ENCODE measurements at places on chromosomes 5 and 9. TPM values are rescaled to one million over a fixed set of nuclear protein-coding genes. Genes with fewer than 3 reads are reported as not detected.

GRCh38 chr5:131285703-131286399 is 22.0 kb downstream of the CDC42SE2 start:
- peaks cover 31% of the 10 kb centered on the region for H3K36me3 ChIP-seq
- H3K27me3 ChIP-seq = no peaks in the 10 kb centered on the region
- DNase-seq = no peak
- peak overlapping the region; percentile 43 for H3K4me3 ChIP-seq
- H3K4me1 ChIP-seq = peaks cover 61% of the 10 kb centered on the region

DNA sequence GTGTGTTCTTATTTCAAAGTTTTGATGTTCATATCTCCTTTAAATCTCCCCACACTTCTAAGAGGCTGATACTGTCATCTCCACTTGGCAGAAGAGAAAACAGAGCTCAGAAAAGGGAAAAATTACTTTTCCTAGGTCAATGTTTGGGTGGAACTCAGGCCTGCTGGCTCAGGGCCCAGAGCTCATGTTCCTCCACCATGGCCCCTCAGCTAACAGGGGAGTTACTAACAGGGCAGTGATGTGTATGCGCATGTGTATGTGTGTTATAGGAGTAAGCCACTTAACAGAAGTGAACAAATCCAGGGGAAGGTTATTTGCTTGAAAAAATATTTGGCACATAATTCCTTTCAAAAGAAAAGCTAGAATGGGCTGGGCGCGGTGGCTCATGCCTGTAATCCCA is 2.5 kb downstream of the C1QTNF2 start:
- no peak overlapping the region for H3K27ac ChIP-seq
- H3K27me3 ChIP-seq = peaks cover 63% of the 10 kb centered on the region
- H3K4me1 ChIP-seq = no peaks in the 10 kb centered on the region
- DNase-seq = no peak
- no peaks in the 10 kb centered on the region for H3K36me3 ChIP-seq

DNA sequence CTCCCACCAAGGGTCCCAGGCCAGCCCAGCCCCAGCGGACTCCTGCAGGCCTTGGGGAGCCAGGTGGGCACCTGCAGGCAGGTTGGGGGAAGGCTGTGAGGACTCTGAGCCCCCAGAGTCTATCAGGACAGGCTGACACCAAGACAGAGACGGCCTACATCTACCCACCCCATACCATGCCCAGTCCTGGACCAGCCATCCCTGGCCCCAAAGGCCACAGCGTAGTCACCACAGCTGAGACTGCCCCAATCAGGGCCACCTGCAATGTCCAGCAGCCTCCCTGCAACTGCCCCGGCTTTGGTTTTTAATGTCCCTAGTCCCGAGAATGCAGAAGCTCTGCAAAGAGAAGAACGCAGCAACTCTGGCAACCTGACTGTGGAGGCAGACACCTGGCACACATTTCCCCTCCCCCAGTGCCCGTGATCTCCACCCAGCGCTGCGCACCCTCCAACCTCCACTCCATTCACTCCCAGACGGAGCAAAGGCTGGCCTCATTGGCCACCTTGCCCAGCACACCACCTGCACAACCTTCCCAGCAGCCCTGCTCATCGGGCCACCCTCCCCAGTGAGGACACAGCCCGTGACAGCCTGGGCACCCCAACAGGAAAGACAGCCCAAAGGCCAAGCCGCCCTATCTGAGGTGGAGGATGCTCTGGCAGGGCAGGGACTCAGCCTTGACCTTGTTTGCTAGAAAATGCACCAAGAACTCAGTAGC is 14.9 kb downstream of the ADAMTS2 start:
- H3K27me3 ChIP-seq = peaks cover 2% of the 10 kb centered on the region
- no peak overlapping the region for H3K4me3 ChIP-seq
- no peak overlapping the region for H3K27ac ChIP-seq
- no peak for DNase-seq
- H3K36me3 ChIP-seq = no peaks in the 10 kb centered on the region

DNA sequence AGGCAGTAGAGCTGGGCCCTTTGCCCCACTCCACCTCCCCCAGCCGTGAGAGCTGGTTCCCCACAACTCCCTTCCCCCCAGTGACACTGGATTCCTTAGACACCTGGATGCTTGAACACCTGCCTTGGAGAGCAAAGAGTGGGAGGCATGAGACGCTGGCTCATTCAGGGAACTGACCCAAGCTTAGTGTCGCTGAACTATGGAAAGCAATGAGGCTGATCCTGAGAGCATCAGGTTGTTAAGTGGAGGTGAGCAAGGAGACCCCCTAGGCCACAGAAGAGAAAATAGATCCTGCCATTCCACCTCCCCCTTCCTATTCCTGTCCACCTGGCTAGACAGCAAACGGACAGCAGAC is 2.0 kb downstream of the CCL19 start:
- H3K4me1 ChIP-seq = no peaks in the 10 kb centered on the region
- DNase-seq = no peak
- no peak overlapping the region for H3K27ac ChIP-seq
- H3K36me3 ChIP-seq = no peaks in the 10 kb centered on the region

ASS1 gene
- 2.6 TPM for total RNA-seq

PKD2L2 gene
- not detected for total RNA-seq
